CD4-positive, alpha-beta T cell treated with Interleukin-10 for 1 hour (primary cell): ENCODE measurements at places on chromosomes 11 and 22.

- no peak for DNase-seq
These were observed 77.2 kb upstream of the CD44 start for GRCh38 chr11:35061516-35062440.

- DNase-seq, result no peak
These were observed 67.7 kb downstream of the CCDC81 start for GRCh38 chr11:86442420-86442819.

GRCh38 chr11:118198370-118198769, 21.9 kb upstream of the SCN2B start:
- DNase-seq, result peak; percentile 83

- DNase-seq, result no peak
These were observed 5.0 kb downstream of the CAPN1 start for GRCh38 chr11:65186701-65187100.

- DNase-seq, result no peak
These were observed 254.4 kb downstream of the BRD1 start for GRCh38 chr22:49573109-49573765.

DNA sequence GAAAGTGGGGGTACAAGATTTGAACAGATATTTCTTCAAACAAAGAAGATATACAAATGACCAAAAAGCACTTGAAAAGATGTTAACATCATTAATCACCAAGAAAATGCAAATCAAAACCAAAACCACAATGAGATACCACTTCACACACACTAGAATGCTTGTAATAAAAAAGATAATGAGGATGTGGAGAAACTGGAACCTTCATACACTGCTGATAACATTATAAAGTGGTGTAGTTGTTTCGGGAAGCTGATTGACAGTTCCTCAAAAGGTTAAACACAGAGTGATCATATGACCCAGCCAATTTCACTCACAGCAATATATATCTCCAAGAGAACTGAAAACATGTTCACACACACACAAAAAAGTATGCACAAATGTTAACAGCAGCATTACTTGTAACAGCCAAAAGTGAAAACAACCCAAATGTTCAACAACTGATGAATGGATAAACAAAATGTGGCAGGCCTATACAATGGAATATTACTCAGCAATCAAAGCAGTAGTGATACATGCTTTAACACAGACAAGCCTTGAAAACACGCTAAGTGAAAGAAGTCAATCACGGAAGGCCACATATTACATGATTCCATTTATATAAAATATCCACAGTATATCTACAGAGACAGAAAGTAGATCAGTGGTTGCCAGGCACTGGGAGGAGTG, 15.1 kb downstream of the PITPNB start:
- no peak for DNase-seq

DNA sequence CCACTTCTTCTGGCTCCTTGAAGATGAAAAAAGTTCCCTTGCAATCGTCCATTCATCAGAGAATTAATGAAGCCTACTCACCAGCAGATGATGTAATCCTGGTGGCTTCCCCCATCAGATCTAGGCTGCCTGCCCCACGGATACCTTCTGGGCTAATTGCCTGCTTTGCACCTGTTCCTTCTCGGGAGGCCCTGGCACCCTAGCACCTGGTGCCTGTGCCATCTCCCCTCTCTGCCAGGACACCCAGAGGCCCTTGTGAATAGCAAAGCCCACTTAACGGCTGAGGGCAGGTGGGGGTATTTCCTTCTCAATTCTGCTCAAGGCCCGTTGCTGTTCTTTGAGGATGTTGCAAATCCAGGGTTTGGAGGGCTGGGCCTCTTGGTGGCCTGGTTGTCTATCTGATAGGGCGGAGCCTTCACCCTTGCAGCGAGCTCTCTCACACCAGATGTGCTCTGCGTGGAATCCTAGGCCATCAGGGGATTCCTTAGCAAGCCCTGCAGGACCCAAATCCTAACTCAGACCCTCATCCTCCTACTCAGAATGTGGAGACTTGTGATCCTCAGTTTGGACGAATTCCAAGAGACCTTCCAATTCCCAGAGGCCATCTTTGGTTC, at the start of gene LMO2:
Gene LMO2, minus strand, starts transcription at position 363 of the 614 bp plus-strand sequence. CDS start 22,360 bp downstream, outside the sequence.
- no peak for DNase-seq

GRCh38 chr22:26551568-26551967, 38.4 kb downstream of the TPST2 start:
- no peak for DNase-seq

DNA sequence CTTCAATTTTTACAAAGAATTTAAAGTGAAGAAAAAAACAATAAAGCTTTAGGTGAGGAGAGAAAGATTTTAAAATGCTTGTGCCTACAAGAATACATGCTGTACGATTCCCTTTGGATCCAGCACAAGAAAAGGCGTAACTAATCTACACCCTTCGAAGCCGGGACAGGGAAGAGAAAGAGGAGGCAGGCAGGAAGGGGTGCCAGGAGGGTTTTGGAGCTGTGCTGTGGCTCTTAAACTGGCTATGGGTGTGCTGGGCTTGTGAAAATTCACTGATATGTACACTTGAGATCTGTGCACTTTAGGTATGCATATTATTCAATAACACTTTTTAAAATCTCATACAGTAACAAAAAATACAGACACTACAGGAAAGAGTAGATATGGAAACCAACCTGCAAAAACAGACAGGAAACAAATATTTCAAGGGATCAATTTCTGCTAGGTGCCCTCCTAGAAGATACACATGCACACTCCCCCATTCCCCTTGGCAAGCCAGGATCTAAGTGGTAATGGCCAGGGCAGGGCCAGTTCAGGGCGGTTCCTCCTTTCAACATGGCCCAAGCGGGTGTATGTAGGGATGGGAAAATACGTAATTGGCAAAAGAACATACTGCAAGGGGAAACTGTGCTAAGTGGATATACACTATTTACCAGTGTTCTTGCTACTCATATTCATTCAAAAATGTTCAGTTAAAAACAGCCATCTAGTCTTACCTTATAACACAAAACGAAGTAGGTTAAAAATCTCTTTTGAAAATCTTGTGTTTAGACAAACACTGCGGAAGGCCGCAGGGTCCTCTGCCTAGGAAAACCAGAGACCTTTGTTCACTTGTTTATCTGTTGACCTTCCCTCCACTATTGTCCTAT, 54.2 kb downstream of the PACSIN2 start:
- DNase-seq, result no peak

DNA sequence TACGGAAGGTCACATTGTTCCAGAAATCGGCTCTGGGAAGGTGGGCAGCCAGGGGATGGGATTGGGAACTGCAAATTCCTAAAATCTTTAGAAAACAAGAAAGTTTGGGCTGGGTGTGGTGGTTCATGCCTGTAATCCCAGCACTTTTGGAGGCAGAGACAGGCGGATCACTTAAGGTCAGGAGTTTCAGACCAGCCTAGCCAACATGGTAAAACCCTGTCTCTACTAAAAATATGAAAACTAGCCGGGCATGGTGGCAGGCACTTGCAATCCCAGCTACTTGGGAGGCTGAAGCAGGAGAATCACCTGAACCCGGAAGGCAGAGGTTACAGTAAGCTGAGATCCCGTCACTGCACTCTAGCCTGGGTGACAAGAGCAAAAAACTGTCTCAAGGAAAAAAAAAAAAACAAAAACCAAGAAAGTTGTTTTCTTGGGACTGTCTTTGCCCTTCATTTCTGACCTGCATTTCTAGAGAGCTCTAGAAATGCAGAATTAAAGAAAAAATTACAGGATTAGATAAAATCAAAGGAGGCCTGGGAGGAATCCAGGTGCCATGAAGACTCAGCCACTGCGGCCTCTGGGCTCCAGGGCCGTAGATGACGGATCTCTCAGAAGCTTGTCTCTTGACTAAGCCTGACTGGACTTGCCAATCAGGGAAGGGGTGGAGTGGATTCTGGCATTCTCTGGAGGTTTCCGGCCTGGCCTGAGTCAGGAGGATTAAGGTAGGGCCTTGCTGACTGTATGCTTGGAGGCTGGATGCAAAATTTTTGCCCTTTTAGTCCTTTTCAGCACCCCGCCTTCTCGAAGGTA, 5.3 kb upstream of the MALAT1 start:
- DNase-seq, result no peak

GRCh38 chr11:59866836-59867235, 549 bp upstream of the TCN1 start:
- no peak for DNase-seq

DNA sequence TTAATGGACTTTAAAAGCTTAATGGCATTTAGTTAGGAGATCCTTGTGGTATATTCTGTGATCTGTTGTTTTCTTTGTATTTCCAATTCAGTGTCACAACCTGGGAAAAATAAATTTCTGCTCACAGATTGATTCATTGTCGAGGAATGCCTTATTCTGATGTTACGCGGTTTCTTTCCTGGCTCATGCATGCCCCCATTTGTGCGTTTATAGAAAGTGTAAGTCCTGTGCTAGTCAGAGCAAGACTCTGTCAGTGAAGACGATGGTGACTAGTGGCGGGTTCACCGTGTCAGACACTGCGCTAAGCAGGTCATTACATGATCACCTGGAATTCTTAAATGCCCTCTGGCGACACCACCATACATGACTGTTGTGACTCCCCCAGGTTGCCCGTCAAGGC, 169.4 kb downstream of the TBC1D22A start:
- DNase-seq, result no peak

DNA sequence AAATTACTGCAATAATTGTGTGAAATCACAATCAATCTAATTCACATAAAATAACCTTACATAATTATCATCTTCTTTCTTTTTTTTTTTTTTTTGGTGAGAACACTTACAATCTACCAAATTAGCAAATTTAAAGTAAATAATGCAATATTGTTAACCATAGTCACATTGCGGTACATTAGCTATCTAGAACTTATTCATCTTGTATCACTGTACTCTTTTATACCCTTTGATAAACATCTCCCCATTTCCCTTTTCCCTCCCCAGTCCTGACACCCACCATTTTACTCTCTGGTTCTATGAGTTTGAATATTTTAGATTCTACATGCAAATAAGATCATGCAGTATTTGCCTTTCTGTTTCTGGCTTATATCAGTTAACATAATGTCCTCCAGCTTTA, 24.0 kb upstream of the PRAME start:
- no peak for DNase-seq

DNA sequence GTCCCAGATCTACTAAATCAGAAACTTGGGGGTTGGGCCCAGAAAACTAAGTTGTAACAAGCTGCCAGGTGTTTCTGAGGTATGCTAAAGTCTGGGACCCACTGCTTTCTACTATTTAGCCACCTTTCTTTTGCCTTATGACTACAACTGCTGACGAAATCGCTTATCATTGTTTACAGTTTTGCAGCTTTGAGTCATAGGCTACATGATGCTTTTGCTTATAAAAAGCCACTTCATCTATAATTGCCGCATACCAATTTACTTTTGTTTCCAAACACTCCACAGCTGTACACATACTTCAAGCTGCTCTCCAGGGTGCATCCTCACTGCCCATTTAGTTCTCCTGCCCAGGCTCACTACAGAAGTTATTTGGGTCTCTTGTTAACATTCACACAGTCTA, 144.7 kb downstream of the ENTHD1 start:
- DNase-seq, result no peak

DNA sequence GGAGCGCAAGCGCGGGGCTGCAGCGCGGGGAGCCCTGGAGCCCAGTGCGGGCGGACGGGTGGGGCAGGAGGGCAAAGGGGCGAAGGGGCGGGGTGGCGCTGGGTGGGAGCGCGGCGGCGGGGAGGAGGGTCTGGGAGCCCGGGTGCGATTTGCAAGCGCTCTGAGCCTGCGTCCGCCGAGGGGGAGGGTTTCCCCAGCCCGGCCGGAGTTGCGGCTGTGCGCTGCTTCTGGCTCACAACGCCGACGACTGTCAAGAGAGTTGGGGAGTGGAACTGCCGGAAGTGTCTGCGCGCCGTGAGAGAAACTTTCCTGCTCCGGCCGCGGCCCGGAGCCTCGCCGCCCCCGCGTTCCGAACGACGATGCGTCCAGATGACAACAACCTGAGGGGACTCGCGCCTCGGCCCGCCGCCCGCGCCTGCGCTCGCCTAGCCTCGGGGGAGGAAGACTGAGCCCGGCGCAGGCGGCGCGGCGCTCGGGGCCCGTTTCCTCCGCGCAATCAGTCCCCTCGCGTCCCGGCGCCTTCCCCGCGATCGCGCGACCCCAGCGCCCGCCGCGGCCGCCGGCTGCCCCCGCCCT, at the start of gene ARHGAP42:
Gene ARHGAP42, plus strand, starts transcription at position 235 of the 576 bp plus-strand sequence. CDS start 391 bp downstream, outside the sequence.
- DNase-seq, result no peak

- no peak for DNase-seq
These were observed 10.3 kb downstream of the PLAAT2 start for GRCh38 chr11:63552921-63553320.

- no peak for DNase-seq
These were observed 28.3 kb downstream of the USP28 start for GRCh38 chr11:113847111-113847510.

GRCh38 chr11:19392847-19393518, 152.2 kb upstream of the E2F8 start:
- DNase-seq, result no peak

- no peak for DNase-seq
These were observed 1.7 kb upstream of the SLC29A2 start for GRCh38 chr11:66373265-66373664.

DNA sequence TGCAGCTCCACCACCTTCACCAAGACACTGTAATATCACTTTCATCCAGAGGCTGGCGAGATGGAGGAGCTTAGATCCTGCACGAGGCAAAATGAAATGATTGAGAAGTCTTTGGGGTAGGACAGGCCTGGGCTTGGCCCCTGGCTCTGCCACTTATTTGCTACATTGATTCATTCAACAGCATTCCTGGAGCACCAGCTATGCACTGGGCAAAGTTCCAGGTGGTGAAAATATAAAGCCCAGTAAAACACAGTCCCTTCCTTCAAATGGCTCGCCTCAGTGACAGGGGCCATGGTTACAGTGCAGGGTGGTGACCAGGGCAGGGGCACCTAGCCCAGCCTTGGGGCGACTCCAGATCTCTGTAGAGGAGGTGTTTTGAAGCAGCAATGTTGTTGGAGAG, 19.7 kb downstream of the ALX4 start:
- no peak for DNase-seq

DNA sequence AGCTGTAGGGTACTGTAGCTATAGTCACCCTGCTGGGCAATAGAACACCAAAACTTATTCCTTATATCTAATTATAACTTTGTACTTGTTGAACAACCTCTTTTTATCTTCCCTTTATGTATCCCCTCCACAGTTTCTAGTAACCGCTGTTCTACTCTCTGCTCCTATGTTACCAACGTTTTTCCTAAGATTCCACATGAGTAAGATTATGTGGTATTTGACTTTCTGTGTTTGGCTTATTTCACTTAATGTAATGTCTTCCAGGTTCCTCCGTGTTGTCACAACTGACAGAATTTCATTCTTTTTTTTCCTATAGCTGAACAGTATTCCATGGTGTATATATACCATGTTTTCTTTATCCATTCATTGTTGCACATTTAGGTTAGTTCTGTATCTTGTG, 258.4 kb downstream of the DYNC2H1 start:
- DNase-seq, result no peak
